Vagina (tissue), 2 donors: ENCODE measurements at places on chromosomes 2 and 18.

GRCh38 chr2:241843321-241844065, 15.2 kb downstream of the PDCD1 start:
- DNase-seq: no peak
- no peaks in the 10 kb centered on the region for H3K27me3 ChIP-seq
- H3K4me3 ChIP-seq: peak overlapping the region; percentile 52
- H3K27ac ChIP-seq: peak overlapping the region; percentile 73
- H3K36me3 ChIP-seq: no peaks in the 10 kb centered on the region

DNA sequence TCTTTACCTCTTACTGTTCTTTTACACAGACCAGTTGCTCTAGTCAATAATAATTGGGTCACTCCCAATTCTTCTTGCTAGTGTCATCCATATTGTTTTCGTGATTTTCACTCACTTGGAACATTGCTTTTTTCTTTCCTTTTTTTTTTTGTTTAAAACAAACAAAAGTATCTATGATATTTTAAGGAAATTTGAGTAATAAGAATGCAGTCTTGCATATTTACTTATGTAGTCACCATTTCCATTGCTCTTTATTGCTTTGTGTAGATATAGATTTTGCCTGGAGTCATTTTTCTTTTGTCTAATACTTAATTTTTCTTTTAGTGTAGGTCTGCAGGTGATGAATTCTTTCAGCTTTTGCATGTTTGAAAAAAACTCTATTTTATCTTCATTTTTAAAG, 71.9 kb downstream of the WDR7 start:
- no peak overlapping the region for H3K4me3 ChIP-seq
- DNase-seq: no peak
- no peaks in the 10 kb centered on the region for H3K36me3 ChIP-seq
- H3K27ac ChIP-seq: no peak overlapping the region
- H3K4me1 ChIP-seq: no peaks in the 10 kb centered on the region

DNA sequence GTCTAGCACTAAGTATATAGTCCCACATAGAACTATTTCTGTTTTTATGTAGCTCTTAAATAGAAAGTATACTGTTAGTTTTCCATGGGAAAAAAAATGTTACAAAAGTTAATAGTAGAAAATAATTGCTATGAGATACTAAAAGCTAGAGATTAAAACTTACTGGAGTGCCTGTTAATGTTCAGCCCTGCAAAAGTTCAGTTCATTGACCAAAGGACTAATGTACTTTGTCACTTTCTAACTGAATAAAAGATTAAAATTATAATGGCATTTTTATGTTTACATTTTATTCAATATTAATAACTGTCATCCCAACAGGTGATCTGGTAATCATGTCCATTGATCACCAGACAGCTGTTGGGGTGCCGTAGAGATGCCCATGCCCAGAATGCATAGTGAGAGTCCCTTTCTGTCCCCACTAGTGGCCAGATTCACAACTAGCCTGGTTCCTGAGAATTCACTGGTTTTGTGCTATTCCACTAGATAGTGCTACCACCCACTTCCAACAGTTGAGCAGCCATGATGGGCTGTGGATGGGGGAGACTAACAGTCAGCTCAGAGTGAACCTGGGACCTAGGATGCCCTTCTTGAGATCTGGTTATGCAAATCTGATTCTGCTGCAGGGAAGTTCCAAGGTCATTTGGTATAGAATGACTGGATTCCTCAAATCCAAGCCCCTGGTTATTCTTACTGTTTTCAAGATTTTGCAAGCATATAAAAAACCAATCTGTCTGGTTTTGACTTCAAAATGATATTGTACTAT, 57.8 kb downstream of the AFTPH start:
- no peaks in the 10 kb centered on the region for H3K4me1 ChIP-seq
- no peak overlapping the region for H3K4me3 ChIP-seq
- no peak for DNase-seq
- H3K27ac ChIP-seq: no peak overlapping the region
- no peaks in the 10 kb centered on the region for H3K27me3 ChIP-seq

GRCh38 chr2:71282493-71282892, 49.1 kb upstream of the ZNF638 start:
- peaks cover 4% of the 10 kb centered on the region for H3K4me1 ChIP-seq
- no peak overlapping the region for H3K4me3 ChIP-seq
- no peaks in the 10 kb centered on the region for H3K27me3 ChIP-seq
- no peaks in the 10 kb centered on the region for H3K36me3 ChIP-seq

DNA sequence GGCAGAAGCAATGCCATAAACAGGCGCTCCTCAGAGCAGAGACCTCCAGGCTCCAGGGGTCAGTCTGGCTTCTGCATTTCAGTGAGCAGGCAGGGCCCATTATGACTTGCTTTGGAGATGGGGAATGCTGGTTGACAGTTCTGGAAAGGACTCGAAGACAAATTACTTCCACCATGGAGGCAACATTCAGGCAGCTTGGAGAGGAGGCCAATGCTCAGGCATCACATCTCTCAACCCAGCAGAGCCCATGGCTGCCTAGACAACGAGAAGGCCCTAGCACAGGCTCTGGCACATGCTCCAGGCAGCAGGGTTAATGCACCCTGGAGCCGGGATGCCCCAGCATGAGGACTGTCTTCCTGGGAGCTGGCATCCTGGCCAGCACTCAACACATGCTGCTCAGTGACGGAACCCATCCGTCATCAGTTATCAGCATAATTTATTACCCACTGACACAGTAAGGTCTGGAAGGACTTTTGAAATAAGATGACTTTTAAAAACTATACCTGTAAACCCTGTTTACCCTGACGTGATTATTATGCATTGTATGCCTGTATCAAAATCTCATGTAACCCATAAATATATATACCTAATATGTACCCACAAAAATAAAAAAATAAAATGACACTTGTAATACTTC, 52.8 kb downstream of the ADNP2 start:
- H3K4me3 ChIP-seq: no peak overlapping the region
- H3K27me3 ChIP-seq: no peaks in the 10 kb centered on the region
- H3K27ac ChIP-seq: no peak overlapping the region
- H3K4me1 ChIP-seq: no peaks in the 10 kb centered on the region

DNA sequence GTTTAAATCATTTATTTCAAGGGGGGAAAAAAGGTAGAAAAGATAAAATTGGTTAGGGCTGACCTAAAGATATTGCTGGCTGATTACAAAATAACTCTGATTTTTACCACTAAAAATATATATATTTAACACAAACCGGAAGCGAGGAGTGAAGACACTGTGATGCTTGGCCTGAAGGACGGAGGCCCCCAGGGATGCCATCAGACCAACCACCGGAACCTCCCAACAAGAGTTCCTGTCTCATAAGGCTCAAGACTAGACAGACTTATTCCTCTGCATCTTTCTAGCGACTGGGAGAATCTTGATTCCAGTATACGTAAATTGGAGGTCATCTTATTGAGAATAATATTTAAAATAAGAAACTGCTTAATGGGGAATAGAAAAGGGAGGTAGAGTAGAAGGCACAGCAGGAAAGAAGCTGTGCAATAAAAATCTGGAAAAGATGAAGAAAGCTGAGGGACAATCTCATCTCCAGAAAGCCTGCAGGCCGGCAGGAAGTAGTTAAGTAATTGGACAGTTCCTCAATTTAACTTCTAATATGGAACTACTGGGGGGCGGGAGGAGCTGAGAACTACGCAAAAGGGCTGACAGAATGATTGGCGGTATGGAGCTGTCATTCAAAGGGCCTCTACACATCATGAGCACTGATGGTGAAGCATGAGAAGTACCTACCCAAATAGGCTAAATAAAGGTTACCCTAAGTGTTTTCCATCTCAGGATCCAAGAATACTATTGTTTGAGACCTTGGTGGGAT, 91.1 kb downstream of the DTNB start:
- H3K36me3 ChIP-seq: no peaks in the 10 kb centered on the region
- no peaks in the 10 kb centered on the region for H3K4me1 ChIP-seq
- no peak overlapping the region for H3K27ac ChIP-seq
- DNase-seq: no peak
- no peaks in the 10 kb centered on the region for H3K27me3 ChIP-seq

DNA sequence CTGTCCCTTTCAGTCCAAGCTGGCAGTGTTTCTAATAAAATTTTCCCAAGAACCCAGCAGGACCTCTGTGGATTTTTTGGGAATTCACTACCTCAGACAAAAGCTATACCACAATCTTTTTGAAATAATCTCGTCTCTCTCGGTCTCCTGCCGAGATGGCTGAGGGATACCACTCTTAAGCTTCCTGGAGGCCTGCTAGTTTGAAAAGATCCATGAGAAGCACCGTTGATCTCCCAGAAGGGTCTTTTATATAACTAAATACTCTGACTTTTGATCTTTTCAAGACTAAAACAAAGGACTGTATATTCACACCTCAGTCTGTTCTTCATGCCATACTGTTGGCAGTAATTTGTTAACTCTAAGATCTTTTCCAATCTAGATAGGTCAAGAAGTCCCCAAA, 141.7 kb downstream of the UPP2 start:
- DNase-seq: no peak
- no peak overlapping the region for H3K4me3 ChIP-seq
- no peaks in the 10 kb centered on the region for H3K36me3 ChIP-seq
- no peaks in the 10 kb centered on the region for H3K27me3 ChIP-seq
- no peak overlapping the region for H3K27ac ChIP-seq
- no peaks in the 10 kb centered on the region for H3K4me1 ChIP-seq

DNA sequence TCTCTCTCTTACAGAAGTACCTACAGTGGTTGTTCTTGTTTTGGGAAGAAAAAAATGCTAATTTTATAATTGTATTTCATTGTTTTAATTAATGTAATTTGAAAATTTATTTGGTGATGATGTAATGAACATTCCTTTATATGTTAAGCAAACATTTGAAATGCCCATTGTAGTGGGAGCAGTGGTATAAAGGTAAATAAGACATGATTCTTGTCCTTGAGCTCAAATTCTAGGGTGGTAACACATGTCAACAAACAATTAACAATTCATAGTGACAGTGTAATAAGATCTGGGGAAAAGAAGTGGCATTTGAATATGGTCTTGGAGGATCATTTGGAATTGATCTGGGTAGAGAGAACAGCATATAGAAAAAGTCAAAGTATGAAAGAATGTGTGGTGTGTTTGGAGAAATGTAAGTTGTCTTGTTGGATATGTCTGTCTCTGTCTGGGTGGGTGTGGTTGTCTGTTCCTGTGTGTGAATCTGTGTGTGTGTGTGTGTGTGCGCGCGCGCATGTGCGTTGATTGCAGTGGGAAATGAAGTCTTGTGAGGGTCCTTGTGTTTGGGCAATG, 5.8 kb downstream of the PTPN4 start:
- DNase-seq: no peak
- peaks cover 38% of the 10 kb centered on the region for H3K4me1 ChIP-seq
- no peaks in the 10 kb centered on the region for H3K36me3 ChIP-seq
- H3K27me3 ChIP-seq: no peaks in the 10 kb centered on the region

DNA sequence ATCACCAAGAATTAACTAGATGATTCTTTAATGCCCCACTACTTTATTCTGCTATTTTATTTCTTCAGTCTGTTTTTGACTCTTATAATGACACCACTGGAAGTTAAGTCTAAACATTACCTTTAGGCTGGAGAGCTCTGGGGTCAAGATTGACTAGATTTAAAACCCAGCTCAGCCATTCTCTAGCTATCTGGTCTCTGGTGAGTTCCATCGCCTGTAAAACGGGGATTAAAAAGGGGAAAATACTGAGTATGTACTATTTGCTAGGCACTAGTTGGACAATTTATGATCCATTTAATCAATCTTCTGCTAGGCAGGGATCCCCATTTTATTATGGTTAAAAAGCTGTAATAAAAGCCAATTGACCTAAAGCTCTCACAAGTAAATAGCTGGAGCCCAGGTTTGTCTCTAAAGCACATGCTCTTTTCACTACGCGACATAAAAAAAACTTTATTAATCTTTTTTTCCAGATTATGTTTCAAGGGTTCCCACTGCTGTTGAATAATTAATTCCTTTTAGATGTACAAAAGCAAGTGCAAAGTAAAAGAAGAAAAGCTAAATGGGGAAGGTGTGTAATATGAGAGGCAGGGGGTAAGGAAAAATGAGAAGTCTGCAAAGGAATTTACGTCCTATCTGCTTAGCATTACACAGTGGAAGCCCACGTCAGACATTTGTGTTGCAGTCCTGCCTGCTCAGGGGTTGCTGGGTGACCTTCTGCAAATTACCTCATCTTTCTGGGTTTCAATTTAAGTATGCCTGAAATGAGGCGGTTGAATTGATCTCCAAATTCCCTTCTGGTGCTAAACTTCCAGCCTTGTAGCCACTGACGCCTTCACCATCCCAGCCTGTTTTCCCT, 918 bp upstream of the NABP1 start:
- DNase-seq: no peak
- H3K27ac ChIP-seq: peak overlapping the region; percentile 95
- H3K36me3 ChIP-seq: no peaks in the 10 kb centered on the region
- H3K27me3 ChIP-seq: no peaks in the 10 kb centered on the region

DNA sequence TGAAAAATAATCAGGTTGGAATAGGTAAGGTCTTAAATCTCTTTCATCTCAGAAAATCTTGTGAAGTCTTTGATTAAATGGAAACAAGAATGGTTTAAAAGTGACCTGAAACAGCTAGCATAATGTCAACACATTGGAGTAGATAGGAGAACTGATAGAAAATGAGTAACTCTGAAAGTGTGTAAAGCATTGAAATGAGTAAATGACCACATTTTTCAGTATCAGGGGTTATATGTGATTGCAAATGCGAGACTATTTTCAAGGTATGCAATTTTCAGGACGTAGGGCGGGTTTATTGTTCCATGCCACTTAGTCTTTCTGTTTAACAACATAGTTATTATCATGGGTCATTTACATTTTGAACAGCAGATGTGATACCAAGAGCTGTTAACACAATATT, 1383.2 kb downstream of the LRP1B start:
- DNase-seq: no peak
- no peaks in the 10 kb centered on the region for H3K36me3 ChIP-seq
- H3K27me3 ChIP-seq: no peaks in the 10 kb centered on the region
- no peak overlapping the region for H3K4me3 ChIP-seq
- no peaks in the 10 kb centered on the region for H3K4me1 ChIP-seq

DNA sequence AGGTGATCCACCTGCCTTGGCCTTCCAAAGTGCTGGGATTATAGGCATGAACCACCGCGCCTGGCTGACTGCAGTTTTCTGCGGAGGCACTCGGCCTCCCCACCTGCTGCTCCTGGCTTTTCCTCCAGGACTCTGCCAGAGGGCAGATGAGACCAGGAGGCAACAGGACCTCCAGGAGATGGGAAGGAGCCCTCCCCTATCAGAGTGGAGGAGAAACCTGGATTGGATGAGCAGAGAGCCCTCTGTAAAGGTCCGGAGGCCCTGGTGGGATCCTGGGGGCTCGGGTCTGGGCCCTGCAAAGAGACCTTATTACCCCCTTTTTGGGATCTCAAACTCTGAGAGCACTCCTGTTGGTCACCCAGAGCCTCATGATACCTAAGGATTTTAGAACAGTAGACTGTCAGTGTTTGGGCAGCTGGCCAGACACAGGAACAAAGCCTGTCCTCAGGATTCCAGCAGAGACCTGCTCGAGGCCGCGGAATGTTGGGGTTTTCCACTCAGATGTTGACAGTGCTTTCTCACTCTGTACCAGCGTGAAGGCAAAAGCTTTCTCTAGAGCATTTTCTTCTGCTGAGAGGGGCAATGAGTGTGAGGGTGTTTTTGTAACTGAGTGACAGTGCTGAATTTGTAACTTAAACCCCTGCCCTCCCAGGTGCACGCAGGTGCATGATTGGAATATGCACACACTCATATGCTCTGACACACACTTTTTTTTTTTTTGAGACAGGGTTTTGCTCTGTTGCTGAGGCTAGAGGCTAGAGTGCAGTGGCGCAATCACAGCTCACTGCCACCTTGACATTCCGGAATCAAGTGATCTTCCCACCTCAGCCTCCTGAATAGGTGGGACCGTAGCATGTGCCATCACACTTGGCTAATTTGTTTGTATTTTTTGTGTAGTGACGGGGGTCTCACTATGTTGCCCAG, 48.4 kb downstream of the NPPC start:
- no peak for DNase-seq
- H3K4me1 ChIP-seq: no peaks in the 10 kb centered on the region
- no peak overlapping the region for H3K27ac ChIP-seq
- H3K4me3 ChIP-seq: no peak overlapping the region
- no peaks in the 10 kb centered on the region for H3K36me3 ChIP-seq
